ENCODE measurements at places on chromosomes 1 and 21.
A peak's percentile ranks its signal among the peaks of the same experiment; 100 is the strongest.

DNA sequence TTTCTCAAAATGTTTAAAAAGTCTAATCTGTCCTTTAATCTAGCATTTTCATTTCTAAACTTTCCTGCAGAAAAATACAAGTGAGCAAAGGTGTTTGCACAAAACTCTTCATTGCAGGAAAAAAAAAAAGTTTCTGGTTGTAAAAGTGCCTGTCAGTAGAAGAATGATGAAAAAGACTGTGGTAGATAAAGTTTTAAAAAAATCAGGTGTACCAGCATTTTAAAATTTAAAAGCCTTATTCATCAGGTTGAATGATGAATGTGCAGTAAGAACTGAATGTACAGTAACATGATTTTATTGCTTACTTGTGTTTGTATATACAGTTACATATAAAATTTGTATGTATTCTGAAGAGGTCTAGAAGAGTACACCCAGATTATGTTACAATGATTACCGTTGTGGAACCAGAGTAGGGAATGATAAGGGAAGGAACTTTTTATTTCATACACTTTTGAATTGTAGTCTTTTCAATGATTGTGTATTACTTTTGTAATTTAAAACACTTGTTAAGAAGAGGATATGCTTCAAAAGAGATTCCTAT lies 54.0 kb downstream of the FNBP1L start:
- no peak for DNase-seq

- no peak for DNase-seq
These were observed 185.6 kb upstream of the RAB4A start for GRCh38 chr1:229085291-229085690.

GRCh38 chr1:84851839-84852238 lies 41.2 kb downstream of the LPAR3 start:
- DNase-seq: no peak

GRCh38 chr1:181479137-181479745 lies 4.1 kb upstream of the CACNA1E start:
- DNase-seq: peak; percentile 16

DNA sequence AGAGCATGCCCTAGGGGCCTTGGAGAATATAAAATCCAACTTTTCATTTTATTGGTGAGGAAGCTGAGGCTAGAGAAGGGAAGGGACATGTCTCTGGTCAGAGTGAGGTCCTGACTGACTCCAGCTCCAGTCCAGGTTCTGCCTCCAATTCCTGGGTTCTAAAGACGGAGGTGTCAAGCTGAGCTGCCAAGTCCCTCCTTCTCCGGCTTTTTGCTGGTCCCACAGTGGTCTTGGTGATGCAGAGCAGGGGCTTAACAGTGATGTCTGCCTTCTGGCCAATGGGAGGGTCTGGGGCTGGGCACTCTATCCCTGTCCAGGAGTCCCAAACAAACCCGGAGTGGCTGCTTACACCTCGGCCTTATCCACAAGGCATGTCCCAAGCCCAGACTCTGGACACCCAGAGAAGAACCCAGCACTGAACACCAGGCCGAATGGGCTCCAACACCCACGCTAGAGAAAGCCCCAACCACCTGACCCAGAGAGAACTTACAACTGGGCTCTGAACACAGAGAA lies 104.8 kb downstream of the EBNA1BP2 start:
- DNase-seq: no peak

- DNase-seq: no peak
These were observed 76.7 kb downstream of the LAMC2 start for GRCh38 chr1:183262628-183263200.

GRCh38 chr1:210541680-210542358 lies 213.1 kb downstream of the HHAT start:
- DNase-seq: no peak
